NCI-H1930 (cell line): ENCODE measurements at places on chromosomes 5 and 9.

GRCh38 chr5:79872291-79872690 lies 118.8 kb downstream of the MTX3 start:
- no peak for DNase-seq

DNA sequence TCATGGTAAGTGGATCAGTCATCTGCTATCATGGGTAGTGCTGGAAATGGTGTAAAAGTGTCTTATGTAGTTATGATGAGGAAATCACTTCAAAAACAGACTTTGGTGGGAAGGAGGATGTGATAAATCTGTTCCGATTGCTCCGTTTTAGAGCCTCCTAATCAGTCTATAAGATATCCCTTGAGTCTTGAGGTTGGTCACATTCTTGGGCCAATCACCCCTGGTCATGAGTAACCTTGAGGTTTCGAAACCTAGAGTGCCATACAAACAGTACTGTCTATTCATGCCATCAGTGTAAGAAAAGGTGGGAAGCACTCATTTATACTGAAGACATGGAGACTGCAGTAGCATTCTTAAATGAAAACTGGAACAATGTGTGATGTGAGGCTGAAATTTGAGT lies 45.8 kb downstream of the LRRTM2 start:
- DNase-seq = no peak

- no peak for DNase-seq
These were observed 42.7 kb downstream of the NSD1 start for GRCh38 chr5:177176175-177176711.

- DNase-seq = no peak
These were observed 13.0 kb downstream of the SUB1 start for GRCh38 chr5:32598260-32598937.

DNA sequence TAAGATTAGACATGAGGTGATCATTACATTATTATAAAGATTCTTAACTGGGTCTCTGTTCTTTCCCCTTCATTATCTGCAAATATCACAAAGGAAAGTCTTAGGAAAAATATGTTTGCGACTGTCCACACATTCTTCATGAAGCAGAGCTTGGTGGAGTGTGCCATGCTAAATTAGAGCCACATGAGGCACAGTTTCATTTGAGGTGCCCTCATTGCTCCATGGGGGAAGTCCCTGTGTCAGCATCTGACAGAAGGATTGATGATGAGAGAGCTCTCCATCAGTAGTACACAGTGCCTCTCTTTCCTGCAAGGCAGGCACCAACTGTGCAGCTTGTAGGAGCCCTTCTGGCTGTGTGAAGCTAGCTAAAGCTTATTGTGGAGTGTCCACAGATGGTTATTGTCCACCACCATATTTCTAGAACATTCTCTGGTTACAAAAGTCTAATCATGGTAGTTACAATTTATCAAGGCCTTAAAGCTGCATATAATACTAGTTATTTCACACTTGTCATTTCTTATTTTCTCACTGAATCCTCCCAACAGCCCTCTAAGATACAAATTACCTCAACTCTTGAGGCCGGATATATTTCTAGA lies 63.9 kb downstream of the C9orf152 start:
- DNase-seq = no peak

GRCh38 chr5:124803617-124804323 lies 57.3 kb upstream of the ZNF608 start:
- no peak for DNase-seq

DNA sequence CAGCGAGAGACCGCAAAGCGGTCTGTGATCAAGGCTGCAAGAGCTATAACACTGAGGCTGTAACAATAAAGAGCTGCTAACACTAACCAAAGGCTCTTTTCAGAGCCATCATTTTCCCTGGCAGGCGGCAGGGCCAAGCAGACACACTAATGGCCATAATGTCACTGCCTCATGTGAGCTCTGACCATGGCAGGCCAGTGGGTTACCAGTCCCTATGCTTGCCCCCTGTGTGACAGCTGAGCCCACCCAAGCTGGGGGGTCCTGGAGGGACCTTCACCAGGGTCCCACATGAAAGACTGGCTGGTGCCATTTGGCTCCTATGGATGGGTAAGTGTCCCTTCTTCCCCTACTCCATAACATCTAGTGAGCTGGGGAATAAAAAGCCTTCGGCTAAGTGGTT lies 29.6 kb upstream of the TESK1 start:
- DNase-seq = no peak

DNA sequence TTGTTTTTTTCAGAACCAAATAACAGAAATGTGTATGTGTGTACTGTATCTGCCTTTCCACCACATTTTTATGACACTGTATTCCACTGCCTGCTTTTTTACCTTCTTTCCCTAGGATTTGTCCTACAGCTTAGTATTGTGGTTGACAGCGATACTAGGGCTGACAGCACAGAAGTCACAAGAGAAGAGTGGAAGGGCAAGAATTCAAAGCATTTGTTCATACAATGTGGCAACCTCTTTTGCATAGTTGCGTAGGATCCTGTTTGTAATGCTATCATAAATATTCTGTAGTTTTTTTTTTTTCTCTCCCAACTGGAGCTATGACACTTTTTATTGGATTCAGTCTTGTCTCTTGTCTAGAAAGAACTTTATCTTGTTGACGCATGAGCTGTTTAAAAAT lies 5.6 kb upstream of the BNIP1 start:
- no peak for DNase-seq

DNA sequence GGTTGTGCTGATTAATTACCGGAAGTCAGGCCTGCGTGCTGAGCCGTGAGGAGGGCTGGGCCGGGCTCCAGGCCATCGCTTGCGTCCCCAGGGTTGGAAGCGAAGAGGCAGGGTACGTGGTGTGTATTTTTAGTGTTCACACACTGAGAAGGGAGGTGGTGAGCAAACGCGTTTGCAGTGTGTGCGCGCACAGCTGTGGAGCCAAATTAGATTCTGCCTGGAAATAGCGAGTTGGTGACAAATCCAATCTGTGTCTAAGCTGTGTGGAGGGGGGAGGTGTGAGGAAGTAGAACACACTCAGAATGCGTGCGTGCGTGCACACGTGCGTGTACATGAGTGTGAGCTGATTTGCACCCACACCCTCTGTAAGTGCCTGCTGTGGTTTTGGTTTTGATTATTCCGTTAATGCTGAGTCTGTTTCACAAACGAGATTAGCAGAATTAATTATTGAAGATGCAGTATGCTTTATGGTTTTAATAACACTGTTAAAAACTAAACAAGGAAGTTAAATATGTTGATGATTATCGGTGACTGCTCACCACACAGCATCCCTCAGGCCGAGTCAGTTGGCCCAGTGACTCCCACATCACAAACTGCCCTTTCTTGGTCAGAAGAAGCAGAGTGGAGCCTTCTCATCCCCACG lies 111.8 kb upstream of the FCN2 start:
- no peak for DNase-seq

DNA sequence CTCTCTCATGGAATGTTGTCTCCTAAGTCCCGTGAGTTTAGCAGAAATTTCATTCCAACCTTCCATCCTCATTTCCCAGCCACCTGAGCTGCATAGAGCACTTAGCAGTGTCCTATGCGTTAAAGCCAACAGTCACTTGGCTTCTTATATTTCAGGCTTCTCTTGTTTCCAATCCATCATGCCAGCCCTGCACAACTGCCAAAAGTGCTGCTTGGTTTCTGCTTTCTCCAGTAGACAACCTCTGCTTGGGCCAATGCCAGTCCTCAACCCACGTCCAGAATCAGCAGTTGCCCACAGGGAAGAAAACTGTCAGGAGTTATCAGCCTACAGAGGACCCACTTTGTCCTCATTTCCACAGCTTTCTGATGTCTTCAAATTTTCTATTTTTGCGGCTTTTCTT lies 42.5 kb downstream of the KCNIP1 start:
- no peak for DNase-seq

GRCh38 chr5:157659868-157660660 lies 7.8 kb upstream of the SOX30 start:
- no peak for DNase-seq

DNA sequence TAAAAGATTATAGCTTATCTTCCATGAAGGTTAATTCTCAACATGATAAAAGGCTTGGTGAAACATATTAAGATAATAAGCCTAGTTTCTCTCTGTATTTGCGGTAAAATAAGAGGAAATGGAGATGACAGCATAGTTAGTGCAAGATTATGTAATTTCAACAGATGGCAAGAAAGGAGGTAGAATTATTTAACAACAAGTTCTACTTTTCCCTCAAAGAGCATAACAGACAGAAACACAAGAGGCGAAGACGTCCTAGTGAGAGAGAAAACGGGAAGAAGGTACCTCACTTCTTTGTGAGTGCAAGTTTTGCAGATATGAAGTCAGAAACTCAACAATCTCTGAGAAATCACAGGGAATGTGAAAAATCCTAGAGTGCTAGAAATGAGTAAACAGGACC lies 144.8 kb upstream of the ADCY2 start:
- DNase-seq = no peak

DNA sequence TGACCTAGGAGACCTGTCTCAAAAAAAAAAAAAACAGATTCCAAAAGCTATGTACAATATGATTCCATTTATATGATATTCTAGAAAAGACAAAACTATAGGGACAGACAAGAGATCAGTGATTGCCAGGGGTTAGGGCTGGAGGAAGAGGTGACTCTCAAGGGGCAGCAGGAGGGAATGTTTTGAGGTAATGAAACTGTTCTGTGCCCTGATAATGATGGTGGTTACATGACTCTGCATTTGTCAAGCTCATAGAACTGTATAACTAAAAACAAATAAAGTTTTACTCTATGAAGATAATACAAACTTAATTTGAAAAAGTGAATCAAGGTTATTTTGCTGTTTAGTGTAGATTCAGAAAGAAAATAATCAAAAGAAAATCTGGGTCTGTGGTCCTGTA lies 125.3 kb upstream of the IQGAP2 start:
- DNase-seq = no peak

GRCh38 chr9:126108240-126108639 lies 218.4 kb upstream of the MVB12B start:
- DNase-seq = no peak

GRCh38 chr5:149615976-149616375 lies 34.7 kb downstream of the ARHGEF37 start:
- DNase-seq = no peak

GRCh38 chr9:112158656-112159367 lies 16.3 kb downstream of the SUSD1 start:
- no peak for DNase-seq

GRCh38 chr9:76591256-76591950 lies 132.4 kb downstream of the GCNT1 start:
- DNase-seq = no peak

GRCh38 chr9:127213859-127214258 lies 50.7 kb upstream of the GARNL3 start:
- no peak for DNase-seq

DNA sequence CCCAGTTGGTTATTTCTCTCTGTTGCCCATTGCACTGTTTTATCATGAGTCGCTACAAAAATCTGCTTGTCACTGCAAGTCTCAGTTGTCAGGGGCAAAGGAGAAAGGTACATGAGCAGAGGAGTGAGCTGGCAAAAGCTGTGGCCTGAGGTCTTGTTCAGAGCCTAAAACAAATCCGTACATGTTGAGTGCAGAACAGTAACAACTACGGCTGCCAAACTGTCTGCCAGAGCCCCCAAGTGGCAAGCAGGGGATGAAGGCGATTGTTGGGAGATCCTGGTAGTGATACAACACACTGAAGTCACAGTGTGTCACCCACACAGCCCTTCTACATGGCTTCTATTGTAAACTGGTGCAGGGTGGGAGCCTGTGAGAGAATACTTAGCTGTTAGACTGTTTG lies 50.9 kb downstream of the BRINP1 start:
- no peak for DNase-seq

DNA sequence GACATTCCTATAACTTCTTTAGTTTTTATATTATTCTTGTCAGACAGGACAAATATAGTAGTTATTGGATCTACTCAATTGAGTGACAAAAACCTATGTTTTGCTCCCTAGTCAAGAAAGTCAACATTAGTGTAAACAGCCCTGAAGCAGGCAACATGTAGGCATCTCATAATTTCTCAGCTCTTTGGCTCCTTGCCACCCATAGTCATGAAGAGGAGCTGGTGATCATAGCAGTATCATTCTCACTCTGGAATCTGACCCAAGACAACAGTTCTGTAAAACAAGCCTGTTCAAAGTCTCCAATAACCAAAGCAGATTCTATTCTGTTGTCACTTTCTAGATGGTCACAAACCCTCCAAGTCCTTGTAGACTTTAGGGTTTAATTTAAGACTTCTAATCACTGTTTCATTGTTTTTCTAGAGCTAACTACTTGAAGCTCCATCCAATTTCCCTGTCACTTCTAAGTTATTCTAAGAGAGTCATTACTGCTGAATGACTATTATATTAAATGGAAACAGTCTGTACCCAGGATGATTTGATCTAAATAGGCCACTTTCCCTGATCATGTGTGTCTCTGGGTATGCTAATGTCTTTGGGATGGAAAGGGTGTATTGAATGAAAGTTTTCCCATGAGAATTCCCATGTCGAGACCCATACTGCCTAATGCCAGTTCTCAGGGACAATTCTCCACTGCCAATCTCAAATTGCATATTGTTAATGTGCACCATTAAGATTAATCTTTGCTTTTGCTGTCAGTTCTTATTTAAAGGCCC lies 533.3 kb downstream of the ACTL7B start:
- DNase-seq = no peak

GRCh38 chr9:119283078-119283794 lies 86.0 kb downstream of the BRINP1 start:
- no peak for DNase-seq

GRCh38 chr5:72658161-72658560 lies 151.0 kb upstream of the ZNF366 start:
- DNase-seq = no peak

DNA sequence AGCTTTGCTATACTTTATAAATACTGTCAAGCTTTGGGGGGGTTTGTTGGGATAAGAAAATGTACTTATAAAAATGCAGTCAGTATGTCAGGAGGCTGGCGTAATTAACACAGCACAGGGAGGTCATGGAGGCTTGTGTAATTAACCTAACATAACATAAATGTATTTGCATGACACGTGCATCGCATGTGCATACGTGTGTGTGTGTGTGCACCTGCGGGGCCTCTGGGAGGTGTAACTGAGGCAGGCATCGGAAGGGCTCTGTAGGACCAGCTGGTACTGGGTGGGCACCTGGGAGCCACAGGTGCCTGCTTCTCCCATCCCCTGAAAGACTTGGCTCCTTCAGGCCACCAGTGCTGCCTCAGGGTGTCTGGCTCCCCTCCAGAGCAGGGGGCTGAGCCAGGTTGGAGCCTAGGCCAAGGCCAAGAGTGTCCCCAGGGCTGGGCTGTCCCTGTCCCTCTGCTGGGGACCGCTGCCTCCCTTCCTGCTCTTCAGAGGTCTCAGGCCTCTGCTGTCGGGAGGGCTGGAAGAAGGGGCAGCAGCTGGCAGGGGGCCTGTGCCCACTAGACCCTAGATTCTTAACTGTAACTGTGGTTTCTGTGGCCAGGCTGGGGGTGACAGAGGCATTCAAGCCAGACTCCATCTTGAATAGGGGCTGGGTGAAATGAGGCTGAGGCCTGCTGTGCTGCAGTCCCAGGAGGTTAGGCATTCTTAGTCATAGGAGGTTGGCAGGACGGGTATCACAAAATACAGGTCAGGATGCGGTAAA lies 9.0 kb downstream of the FCN2 start:
- DNase-seq = no peak

GRCh38 chr5:133290669-133291240 lies 238.9 kb downstream of the HSPA4 start:
- no peak for DNase-seq
